ENCODE measurements at places on chromosomes 2 and 18. TPM values are rescaled to one million over a fixed set of nuclear protein-coding genes. Genes with fewer than 3 reads are reported as not detected.
A peak's percentile ranks its signal among the peaks of the same experiment; 100 is the strongest.

- DNase-seq = no peak
Measured at GRCh38 chr2:160334028-160334741, 134.1 kb upstream of the ITGB6 start.

DNA sequence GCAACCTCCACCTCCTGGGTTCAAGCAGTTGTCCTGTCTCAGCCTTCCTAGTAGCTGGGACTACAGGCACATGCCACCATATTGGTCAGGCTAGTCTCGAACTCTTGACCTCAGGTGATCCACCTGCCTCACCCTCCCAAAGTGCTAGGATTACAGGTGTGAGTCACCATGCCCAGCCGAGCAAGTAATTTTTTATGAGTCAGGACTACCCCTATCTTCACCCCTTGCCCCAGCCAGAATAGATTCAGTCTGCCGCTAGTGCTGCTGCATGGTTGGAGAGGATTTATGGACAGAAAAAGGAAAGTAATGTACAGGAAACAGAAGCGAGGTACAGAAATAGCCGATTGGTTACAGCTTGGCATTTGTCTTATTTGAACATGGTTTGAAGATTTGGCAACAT, 48.9 kb downstream of the BMPR2 start:
- DNase-seq = no peak

Gene CABYR
- 4.0 TPM for total RNA-seq

DNA sequence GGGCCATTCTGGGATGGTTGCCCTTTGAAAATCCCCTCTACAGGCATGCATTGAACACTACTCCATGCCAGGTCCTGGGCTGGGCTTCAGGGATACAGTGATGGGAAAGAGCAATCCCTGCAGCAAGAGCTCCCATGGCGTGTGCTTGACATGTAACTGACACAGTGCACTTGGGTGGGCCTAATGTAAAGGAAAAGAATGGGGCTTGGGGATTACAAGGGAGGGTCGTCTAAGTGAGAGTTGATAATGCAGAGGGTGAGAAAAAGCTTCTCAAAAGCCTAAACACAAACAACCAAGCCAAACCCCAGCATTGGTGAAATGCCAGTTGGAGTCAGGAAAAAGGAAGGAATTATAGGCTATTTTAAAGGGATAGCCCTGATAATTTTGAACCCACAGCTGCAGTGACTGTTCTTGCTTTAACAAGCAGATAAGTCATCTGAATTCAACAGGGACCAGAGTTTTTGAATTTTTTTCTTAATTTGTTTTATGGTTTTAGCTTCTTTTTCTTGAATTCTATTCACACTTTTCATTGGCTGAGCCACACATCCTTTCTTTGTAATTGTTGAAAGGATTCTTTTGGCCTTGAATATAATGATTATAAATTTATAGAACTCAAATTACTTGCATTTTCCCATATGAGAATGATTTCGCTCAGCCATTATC, 308.7 kb downstream of the LPIN1 start:
- DNase-seq = peak; percentile 68

- DNase-seq = no peak
Measured at GRCh38 chr2:52632543-52632942, 1135.1 kb upstream of the CHAC2 start.

DNA sequence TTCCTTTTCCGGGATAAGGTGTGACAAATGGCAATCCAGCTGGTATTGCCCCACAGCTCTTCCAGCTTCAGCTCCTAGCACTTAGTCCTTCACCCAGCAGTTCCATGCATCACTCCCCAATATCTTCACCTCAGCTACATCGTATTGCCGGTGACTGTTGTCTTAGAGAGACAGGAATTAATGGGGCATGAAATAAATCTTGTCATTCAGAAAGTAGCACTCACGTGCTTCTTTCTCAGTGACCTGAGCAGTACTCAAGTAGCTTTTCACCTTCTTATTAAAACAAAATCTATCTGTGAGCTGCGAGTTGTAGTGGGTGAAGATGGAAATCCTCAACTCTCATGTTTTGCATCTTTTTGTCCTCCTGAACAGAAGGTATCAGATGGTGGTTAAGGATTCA, 72.8 kb downstream of the PTH2R start:
- no peak for DNase-seq

DNA sequence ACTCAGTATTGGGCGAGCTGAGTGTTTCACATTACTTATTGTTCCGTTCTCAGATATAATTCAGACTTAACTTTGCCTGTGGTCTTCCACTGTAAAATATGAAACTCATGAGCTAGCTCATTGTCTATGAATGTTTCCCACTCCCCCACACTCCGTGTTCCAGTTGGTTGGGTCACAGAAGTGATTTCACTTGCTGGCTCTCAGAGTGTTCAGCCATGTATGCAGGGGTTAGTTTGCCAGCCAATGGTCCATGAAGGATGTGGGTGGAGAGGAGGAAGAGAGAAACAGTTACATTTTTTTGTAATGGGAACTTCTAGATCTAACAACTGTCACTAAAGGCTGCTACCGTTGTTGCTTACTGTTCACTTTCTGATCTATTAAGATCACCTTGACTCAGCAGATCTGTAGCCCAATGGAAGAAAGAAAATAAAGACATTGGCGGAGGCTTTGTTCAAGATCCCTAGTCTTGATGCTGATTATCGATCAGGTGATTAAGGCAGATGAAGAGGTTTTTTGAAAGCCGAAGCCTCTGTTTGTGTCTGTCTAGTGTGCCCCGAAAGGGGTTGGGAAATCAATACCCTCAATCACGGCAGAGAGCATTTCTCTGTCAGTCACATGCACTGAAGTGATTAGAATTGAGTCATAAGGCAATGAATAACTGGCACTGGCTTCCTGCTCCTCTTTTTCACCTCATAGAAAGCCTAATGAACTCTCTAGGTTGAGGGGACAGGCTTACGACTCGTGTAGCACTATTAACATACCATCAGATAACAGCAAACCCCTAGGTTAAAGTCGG, 279.7 kb upstream of the FIGN start:
- DNase-seq = no peak

Gene TRIM54
- not detected for total RNA-seq

Gene RIT2
- total RNA-seq = not detected

DNA sequence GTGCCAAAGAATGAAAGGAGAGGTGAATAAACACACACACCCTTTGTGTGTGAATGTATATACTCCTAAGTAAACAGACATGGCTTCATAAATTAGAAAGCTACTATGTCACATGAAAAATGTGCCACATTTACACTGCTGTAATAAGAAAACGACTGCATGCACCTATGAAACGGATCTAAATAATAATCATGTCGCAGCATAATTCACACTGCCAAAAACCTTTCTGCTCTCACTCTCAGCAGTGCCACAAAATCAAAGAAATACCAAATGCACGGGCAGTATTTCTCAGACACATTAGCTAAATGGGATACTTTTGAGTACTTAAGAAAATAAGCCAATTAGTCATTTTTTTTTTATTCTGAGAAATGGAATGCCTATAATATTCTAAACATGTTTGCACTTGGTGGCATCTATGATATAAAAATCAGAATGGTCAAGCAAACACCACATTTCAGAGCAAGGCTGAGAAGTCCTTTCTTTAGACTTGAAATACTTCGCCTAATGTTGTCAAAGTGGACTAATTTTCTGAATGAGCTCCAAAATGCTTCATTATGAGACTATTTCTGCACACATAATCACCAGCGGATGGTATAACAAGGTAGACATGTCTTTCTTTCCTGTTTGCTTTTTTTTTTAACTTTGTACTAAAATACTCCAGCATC, 6.6 kb downstream of the BCL11A start:
- no peak for DNase-seq

GRCh38 chr2:223109341-223109740, 57.4 kb downstream of the KCNE4 start:
- DNase-seq = no peak

DNA sequence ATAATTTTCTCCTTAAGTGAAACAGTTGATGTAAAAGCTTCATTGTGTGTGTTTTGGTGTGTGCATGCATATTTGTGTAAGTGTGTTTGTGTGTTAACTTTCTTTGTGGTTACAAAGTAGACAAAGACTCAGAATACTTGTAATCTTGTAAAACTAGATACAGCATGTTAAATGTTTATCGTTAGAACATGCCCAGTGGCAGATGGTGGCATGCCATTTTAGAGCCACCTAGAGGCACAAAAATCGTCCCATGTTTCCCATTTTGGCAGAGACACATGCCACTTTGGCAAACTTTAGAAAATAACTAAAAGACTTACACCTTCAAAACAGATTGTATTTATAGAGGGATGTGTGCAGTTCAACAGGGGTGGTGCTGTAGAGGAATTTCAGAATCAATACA, 224.1 kb downstream of the LRP1B start:
- DNase-seq = no peak

Gene CPS1
- 21.7 TPM for total RNA-seq

Gene COL4A3
- not detected for total RNA-seq

Gene COL6A3
- 4,247 TPM for total RNA-seq

Gene GTF2A1L
- 1.1 TPM for total RNA-seq

DNA sequence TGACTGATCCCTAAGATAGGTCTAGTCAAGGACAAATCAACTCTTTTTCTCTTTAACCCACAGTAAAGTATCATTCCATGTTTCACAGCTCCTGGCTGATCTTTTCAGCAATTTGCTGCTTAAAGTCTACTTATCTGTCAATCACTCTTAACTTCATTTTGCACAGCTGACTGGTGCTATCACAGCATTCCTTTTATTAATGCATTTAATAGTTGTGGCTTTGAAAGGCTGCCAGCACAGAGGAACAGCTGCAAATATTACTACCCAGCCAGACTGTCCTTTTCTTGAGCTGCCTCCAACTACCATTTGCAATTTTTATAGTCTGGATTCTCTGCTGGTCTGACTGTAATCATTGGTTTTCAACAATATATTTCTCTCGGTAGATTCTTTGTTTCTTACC, 303.5 kb downstream of the STK39 start:
- no peak for DNase-seq

- DNase-seq = peak; percentile 92
Measured at GRCh38 chr2:30252723-30253701, 21.7 kb downstream of the LBH start.

Gene ABCG8
- not detected for total RNA-seq

GRCh38 chr2:152693033-152693432, 24.2 kb downstream of the PRPF40A start:
- no peak for DNase-seq

- no peak for DNase-seq
Measured at GRCh38 chr18:14053661-14054060, 78.6 kb downstream of the ZNF519 start.

GRCh38 chr2:68796295-68796905, 61.8 kb downstream of the ARHGAP25 start:
- no peak for DNase-seq

- DNase-seq = no peak
Measured at GRCh38 chr2:19119326-19120001, 239.0 kb downstream of the OSR1 start.

DNA sequence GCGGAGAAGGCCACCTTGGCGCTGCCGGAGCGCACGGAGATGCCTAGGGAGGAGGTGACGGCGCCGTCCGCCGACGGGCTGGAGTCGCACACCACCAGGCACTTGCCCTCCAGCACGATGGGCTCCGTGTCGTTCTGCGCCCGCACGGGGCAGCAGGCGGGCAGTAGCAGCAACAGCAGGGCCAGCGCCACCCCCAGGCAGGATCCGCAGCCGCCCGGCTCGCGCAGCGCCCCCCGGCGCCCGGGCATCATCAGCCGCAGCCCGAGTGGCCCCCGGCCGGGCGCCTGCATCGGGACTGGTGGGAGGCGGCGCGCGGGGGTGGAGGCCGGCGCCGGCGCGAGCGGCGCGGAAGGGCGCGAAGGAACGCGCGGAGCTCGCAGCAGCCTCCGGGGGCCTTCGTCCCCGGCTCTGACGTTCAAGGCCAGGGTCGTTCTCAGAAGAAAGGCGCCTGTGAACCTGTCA, 2.2 kb downstream of the CBLN2 start:
- peak; percentile 75 for DNase-seq

Gene ALMS1
- 22.1 TPM for total RNA-seq

Gene APOB
- under 0.01 TPM for total RNA-seq

DNA sequence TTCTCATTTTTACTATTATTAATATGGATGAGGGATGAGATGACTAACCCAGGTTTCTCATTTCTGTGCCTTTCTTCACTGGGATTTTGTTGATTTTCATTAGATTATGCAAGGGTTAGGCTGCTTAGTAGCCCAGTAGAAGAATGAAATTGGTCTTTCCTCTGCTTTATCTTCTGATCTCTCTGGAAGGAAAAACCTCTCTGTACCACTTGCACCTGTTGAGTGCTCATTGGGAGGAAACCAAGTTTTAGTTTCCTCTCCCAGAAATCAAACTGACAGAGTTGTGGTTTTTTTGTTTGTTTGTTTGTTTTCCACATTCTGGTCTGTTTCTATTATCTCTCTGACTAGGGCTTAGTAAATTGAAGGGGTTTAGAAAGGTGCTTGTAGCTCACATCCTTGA, 60.8 kb downstream of the KIAA1328 start:
- DNase-seq = no peak

Gene TACR1
- 0.29 TPM for total RNA-seq

DNA sequence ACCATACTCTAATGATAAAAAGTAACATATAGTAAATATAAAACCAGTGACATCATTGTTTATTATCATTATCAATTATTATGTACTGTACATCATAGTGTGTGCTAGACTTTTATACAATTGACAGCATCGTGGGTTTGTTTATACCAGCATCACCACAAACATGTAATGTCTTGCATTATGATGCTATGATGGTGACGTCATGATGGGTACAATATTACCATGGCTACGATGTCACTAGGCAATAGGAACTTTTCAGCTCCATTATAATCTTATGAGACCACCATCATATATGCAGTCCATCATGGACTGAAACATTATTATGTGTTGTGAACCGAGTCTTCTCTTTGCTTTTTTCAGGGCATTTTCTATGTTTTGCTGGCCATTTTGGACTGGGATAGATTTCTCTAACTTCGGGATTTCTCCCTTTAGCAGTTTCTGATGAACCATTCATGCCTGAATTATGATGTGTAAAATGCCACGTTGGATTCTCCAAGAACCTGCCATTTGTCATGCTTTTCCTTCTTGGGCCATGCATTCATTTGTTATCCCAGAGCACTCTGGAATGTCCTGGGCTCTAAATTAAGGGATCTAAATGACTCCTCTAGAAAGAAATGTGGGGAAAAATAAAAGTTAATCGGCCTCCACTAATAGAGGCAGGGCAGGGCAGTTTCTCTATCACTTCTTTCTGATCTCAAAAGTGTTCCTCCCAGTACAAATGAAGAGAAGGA, 325.6 kb upstream of the TNP1 start:
- DNase-seq = no peak

Gene COL4A4
- total RNA-seq = 0.36 TPM

- peak; percentile 89 for DNase-seq
Measured at GRCh38 chr2:9251154-9252001, 44.8 kb downstream of the ASAP2 start.

Gene SLC5A7
- total RNA-seq = not detected
